T-helper 9 cell (primary cell): ENCODE measurements at places on chromosomes 13 and 19.

DNA sequence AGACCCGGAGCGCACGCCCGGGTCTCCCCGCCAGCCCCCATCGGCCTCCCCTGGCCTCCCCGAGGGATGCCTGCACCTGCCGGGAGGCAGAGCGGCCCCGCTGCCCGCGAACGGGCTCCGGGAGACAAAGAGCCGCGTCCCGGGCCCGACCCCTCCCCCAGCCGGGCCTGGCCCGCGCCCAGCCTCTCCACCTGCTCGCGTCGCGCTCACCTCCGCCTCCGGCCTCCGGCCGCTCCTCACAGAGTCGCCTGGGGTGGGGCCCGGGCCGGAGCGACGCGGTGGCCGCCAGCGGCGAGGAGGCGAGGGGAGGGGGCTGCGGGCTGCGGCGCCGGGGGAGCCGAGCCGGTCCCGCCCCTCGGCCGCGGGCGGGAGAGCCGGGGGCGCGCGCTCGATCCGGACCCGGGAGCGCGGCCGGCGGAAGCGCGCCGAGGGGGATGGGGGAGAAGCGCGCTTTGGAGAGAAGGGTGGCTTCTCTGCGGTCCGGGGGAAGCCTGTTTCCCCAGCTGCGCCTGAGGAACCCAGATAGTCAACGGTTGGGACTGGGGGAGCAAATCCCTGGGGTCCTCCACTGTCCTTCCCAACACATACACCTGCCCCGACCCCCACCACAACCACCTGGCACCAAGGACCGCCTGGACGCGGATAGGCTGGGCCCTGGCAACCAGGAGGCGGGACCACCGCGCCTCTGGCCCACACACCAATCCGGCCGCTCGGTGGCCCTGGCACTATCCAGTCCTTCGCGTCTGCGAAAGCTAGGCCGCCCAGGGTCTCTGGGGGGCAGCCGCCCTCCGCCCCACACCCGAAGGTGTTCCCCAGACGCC is at the start of gene PRR36:
Gene PRR36 (minus strand): TSS at position 315 of the 821 bp plus-strand sequence. CDS start 701 bp downstream, outside the sequence.
- DNase-seq: no peak

DNA sequence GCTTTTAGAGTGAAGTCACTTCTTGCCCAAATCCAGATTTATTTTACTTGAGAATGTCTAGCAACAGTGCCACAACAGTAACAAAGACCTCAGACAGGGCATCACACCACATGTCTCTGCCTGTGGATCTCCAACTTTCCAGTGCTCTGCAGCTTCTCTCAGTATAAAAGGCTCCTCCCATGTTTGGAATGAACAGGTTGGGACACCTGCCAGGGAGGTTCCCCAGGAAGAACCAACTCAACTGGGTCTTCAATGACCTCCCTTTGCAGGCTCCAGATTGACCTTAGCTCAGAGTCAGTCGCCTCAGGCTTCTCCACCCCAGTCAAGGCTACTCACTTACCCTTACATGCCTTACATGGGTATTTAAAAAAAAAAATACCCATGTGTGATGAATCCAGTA is 3.4 kb downstream of the ZNF823 start:
- DNase-seq: no peak

DNA sequence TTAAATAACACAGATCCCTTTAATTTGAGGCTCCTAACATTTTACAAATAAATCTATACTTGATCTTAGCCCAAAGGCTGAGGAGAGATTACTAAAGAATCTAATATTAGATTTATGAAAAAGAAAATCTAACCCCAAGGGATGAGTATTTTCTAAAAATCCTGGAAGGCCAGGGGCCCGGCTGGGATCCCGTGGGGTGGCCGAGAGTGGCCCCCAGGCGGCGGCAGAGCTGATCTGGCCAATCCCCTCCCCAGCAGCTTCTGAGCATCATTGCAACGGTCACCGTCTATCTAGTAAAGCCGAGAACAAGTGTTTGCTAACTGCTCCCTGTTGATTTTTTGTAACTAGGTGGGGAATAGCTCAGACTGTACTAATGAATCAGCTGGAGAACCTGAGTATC is 37.5 kb downstream of the ADPRHL1 start:
- no peak for DNase-seq

DNA sequence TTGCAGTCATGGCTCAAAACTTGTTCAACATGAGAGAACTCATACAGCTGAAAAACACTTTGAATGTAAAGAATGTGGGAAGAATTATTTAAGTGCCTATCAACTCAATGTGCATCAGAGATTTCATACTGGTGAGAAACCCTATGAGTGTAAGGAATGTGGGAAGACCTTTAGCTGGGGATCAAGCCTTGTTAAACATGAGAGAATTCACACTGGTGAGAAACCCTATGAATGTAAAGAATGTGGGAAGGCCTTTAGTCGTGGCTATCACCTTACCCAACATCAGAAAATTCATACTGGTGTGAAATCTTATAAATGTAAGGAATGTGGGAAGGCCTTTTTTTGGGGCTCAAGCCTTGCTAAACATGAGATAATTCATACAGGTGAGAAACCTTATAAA is 20.1 kb downstream of the ZNF283 start:
- DNase-seq: no peak
